SJSA1 (cell line): ENCODE measurements at places on chromosomes 7 and 10. TPM values are rescaled to one million over a fixed set of nuclear protein-coding genes. Genes with fewer than 3 reads are reported as not detected.

PTF1A gene
- not detected in 2 replicates for total RNA-seq

SPDYE11 gene
- total RNA-seq = not detected in 2 replicates

FFAR4 gene
- not detected in 2 replicates for total RNA-seq

- no peak for DNase-seq
Measured at GRCh38 chr10:72825163-72825562, 68.4 kb upstream of the OIT3 start.

LEP gene
- not detected in 2 replicates for total RNA-seq

DNA sequence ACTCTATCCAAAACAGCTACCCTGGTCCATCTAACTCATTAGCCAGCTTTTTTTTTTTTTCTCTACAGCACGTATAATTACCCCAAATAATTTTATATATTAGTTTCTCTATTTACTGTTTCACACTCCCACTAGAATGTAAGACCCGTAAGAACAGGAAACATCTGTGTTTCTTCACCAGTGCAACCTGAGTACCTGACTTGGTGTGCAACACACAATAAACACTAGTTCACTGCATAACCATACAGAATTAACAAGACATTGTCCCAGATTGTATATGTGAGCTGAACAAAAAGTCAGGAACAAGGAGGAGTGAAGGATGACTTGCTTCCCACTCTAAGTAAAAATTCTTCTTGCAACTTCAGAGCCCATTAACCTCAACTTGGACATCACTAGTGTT, 180.2 kb upstream of the AKR1E2 start:
- no peak for DNase-seq

DNA sequence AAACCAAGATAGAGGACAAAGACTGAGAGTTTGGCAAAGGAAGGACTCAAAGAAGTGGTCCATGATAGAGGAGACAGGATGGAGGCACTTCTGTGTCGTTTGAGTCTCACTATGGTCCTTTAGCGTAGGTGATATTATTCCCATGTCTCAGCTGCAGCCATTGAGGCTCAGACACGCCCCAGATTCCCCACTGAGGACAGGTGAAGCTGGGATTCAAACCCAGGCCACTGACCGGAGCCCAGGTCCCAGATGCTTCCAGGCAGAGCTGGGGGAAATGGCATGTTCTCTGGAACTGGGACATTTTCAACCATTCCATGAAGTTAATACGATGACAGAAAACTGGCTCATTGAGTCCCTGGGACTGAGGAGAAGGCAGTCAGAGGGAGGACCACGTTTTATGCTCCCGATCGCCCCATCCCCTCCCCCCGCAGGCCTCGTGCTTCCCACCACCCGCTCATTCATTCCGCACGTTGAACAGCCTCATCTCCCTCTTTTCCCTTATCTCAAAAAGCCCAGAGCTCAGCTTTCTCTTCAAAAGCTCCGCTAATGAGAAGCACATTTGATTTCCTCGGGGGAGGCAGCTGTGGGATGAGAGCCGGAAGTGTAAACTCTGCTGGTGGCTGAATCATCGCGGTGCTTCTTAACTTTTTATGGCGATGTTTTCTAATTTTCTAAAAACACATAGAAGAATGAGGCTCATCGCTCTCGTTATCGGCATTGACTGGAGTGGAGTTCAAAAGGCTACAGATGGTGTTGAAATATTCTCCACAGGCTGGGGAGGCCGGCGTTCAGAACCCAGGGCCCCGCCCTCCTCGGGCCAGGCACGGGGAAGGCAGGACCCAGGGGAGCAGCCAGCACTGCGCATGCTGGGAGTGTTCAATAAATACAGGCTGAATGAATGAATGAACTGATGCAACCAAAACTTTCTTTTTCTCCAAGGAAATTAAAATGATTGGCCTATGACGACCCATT, 64.0 kb downstream of the OAT start:
- DNase-seq = peak; percentile 32

ZNF107 gene
- 2.9 and 7.3 TPM in 2 replicates for total RNA-seq

- no peak for DNase-seq
Measured at GRCh38 chr7:2758673-2759616, 70.9 kb downstream of the AMZ1 start.

DNA sequence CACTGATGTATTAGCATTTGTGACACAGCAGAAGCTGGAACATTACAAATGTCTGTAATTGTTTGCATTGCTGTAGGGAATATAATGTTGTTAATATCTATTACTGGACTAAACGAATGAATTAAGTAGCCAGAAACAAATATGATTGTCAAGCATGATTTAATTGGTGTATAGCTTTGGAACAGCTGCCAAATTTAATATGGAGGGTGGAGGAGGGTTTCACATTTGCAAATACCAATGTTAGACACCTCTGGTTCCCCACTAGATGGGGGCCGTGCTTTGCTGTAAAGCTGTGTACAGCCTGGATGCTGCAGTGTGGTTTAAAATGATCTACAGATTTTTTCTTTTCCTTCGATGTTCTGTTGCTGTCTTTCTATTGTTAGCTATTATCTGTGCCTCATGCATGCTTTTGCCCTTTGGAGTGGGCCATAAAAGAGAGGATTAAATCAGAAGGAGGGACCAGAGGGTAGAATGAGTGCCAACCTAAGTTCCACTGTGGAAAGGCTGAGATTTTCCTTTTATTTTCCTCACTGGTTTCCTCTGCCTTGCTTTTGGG, 23.1 kb downstream of the DNAJB9 start:
- DNase-seq = no peak
